ENCODE measurements at places on chromosomes 7 and 10.

DNA sequence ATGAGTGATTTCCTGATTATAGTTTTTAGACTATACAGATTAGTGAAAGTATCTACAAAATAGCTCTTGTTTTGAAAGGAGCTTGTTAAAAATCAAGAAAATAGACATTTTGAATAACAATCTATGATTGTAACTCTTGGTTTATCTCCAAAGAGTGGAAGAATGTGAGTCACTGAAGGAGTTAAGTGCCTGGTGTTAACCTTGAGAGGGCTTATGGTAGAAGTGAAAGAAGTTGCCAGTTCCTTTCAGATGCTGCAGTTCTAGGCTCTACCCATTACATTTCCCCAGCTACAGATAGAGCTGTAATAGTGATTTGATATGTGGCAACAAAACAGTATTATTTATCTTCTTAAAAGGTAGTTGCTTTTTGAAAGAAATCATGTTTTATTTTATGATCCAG is 12.7 kb downstream of the NRBF2 start:
- no peak for DNase-seq

DNA sequence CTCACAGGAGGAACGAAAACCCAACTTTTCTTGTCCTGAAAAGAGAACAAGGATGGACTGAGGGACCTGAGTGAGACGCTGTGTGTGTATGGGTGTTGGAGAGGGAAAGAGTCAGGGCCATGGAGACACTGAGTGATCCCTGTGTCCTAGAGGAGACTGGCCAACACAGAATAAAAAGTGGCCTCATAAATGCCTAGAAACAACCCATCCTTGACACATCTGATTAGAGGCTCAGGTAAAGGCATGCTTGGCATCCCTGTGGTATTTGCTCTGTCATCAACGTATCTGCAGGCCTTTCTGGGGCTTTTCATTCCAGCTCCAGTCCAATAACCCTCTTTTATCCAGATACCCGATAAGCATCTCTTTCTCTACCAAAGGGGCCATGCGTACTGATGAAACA is 86.3 kb downstream of the FGFR2 start:
- no peak for DNase-seq

GRCh38 chr10:96367470-96367869 is 8.7 kb upstream of the OPALIN start:
- no peak for DNase-seq

DNA sequence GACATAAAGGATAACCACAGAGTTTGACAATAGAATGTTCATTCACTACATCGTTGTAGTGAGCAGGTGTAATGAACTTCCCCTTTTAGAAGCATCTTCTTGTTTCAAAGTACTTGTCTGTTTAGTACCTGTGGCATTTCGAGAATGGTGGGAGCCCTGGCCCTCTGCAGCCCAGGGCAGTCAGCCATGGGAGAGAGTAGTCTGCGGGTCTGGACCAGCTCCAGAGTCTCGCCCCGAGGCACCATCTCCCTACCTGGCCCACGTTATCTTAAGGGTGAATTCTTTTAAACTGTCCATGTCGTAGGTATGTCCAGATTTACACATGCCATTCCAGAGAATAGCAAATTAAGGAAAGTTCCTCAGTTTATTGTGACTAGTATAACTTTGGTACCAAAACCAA is 99.7 kb downstream of the BMPR1A start:
- DNase-seq, result no peak

- no peak for DNase-seq
These were observed 201.4 kb upstream of the PCDH15 start for GRCh38 chr10:55002420-55002819.

All from HuH-7.5 (cell line).